Stimulated activated CD4-positive, alpha-beta T cell treated with anti-CD3 and anti-CD28 coated beads, Interleukin-15, amount 100 ng/mL, for 1 hour (primary cell): ENCODE measurements at places on chromosomes 6 and 20.

- no peak for DNase-seq
Observed at GRCh38 chr6:107740496-107741190, 83.5 kb downstream of the SCML4 start.

DNA sequence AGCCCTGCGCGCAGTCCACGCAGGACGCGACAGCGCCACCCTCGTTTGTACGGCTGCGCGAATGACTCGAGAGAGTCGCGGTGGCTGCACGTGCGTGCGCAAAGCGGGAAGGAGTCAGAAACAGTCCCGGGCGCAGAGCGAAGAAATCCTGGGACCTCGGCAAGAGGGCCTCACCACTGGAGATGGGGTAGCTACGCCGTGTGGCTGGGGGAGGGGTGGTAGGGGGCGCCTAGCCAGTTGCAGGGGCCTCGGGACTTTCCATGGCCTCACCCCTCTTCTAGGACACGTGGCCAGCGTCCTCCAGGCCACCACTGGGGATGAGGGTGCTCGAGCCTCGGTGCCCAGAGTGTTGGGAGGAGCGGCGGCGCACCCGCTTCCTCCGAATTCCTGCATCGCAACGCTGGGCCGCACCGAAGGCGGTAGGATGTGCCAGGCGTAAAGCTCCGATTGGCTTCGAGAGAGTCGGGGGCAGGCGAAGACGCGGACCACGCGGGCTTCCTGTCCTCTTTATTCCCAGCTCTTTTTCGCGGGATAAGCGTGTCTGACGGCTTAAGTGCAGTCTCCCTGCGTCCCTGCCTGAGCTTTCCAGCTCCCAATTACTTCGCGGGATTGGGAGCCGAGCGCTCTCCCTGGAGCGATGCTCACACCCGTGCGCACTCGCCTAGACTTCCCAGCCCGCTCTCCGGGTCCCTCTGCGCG lies 38.7 kb downstream of the NCR2 start:
- no peak for DNase-seq

DNA sequence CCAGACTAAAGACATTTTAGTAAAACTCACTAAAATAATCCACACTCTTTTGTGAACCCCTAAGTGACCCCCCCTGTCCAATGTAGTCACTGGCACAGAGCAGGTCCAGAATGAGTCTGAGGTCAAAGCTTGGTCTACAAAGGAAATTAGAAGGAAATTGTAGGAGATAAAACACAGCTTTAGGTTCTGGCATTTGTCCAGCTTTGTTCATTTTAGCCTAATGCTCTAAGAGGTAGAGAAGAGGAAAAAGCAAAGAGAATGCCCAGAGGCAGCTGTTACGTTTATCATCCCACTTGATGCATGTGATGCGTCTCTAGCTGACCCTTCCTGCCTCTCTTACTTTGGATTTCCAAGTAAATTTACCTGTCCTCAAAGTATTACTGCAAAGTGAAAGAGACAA lies 62.5 kb downstream of the CNKSR3 start:
- DNase-seq, result no peak

DNA sequence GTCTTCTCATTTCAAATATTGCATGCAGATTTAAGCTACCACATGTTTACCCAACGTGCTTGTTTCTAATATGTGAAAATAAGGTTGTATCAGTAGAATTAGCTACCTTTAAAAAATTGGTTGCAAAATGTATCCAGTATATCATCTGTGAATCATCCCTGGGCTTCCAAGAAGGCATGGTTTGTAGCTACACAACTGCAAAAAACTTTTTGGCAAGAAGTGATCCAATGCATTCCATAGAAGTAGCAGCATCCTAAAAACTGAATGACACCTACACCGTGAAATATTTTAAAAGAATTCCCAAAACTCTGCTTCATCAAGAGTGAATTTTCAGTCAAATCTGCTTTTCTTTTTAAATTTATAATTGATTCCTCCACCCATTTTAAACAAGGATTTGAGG lies 89.1 kb downstream of the AIG1 start:
- no peak for DNase-seq

DNA sequence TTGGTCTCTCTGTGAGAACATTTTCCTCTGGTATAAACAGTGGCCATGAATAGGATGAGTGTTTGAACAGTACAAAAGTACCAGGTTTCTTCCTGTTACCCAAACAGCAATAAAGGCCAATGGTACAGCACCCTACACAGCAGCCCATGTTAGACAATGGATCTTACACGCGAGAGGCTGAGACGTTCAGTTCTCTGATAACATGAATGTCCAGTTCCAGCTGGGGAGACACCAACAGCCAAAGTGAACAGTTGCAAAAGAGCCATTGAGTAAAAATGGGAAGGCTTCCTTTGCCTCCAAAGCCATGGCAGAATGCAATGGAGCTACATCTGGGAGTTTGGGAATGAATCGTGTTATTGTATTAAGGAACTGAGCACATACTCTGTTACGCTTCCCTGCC lies 246.8 kb upstream of the SGK1 start:
- DNase-seq, result no peak

DNA sequence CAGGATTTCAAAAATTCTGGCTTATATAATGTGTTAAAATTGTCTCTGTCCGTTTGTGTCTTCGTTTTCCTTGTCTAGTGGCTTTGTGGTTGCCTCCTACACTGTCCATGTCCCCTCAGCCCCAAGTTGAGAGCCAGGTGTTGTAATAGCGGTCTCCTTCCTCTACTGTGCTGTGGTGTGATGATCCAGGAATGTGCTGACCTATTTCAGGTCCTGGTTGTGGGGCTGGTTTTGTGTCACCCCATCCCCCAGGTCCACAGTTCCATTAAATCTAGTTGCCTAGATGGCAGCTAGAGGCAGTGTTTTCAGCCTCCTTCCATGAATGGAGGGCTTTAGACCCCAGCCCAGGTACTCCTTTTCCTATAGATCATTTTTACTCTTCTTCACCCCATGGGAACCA lies 128.7 kb downstream of the DNAH8 start:
- DNase-seq, result no peak
